ENCODE measurements at places on chromosomes 11 and 22.

DNA sequence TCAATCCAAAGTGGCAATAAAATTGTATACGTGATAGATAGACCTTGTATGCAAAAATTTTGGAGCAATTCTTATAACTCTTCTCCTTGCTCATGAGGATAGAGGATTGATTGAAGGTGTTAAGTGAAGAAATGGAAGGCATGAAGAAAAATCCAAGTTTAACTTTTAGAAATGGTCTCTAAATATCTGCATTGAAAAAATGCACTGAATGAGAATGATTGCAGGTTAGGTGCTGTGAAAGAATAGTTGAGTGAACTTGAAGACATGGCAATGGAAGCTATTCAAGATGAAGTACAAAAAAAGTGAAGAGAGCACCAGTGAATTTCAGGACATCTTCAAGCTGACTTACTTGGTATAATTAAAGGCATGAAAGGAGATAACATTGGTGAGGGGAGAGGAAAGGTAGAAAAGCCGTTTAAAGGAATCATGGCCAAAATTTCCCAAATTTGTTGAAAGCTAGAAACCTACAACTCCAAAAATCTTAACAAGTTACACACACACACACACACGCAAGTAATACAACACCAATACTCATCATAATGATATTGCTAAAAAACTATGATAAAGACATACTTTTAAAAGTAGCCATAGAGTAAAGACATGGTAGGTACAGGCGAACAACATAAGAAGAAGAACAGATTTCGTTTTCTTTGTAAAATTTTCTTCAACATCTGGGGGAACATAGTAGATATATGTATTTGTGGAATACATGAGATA lies 96.3 kb downstream of the GGTLC2 start:
- DNase-seq: no peak

- DNase-seq: no peak
Observed at GRCh38 chr11:122584670-122585069, 70.9 kb upstream of the UBASH3B start.

DNA sequence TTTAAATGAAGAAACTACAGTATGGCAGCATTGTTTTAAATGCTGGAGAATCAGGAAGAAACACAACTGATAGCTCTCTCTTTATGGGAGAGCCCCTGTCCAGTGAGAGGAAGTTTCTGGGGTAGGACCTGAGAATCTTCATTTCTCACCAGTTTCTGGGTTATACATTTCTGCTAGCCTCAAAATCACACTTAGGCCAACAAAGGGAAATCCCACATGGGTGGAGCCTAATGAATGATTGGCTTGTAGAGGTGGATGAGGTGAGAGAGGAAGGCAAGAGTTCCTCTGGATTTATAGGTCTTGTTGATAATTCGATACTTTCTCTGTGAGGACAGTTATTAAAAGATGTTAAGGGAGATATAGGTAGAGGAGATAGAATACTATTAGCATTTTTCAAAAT lies 1397.3 kb upstream of the TENM4 start:
- no peak for DNase-seq

GRCh38 chr22:41976070-41976901 lies 7.0 kb downstream of the SEPTIN3 start:
- DNase-seq: peak; percentile 53

GRCh38 chr22:26471522-26471921 lies 12.1 kb downstream of the HPS4 start:
- DNase-seq: peak; percentile 70

- DNase-seq: no peak
Observed at GRCh38 chr11:119806064-119806915, 77.3 kb upstream of the NECTIN1 start.

- no peak for DNase-seq
Observed at GRCh38 chr11:69388210-69388609, 93.3 kb upstream of the LINC01488 start.

DNA sequence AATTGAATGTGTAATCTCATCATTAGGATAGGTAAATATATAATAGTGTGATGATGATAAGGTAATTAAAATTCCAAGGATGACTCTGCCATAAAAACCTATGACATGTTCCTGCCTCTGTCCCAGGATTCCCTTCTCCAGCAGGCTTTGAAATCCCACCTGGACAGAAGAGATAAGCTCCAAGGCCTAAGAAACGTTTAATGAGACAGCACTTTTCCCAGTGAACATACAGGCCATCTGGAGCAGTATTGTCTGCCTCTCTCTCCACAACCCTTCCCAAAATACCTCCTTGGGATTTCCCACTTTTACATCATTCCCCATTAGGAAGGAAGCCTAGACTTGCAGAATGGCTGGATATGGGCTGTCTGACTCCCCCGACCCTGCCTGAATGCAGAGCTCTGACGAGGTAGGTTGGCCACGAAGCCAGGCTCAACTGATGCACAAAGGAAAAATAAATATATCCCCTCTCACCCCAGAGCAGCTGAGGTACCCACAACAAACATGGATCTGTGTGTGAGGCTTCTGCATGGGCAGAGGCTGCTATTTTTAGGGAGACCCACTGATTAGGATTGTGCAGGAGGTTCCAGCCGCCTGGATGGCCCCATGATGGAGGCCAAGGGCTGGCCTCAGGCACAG lies 71.0 kb downstream of the TMPRSS5 start:
- DNase-seq: no peak

DNA sequence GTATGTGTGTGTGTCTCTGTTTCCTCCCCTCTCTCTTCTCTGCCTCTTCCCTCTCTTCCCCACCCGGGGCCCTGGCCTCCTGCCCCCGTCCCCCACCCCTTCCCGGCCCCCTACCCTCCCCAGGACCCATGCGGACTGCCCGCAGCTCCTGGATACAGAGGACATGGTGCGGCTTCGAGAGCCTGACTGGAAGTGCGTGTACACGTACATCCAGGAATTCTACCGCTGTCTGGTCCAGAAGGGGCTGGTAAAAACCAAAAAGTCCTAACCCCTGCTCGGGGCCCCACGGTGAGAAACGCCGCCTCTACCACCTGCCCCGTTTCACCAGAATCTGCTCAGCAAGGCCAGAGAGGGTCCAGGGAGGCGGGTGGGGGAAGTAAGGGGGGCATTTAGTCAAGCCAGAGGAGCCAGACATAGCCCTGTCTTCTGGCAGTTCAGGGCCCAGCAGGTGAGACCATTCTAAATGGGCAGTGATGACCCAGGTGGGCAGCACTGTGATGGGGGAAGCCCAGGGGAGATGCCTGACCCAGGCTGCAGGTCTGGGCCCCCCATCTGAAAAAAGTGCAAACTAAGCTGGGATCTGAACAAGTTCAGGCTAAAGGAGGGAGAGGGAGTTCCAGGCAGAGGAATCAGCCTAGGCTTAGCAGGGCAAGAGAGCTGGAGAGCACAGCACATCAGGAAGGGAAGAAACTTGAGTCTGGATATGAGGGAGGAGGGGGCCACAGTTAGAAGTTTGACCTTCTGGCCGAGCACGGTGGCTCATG lies 6.4 kb downstream of the SELENOM start:
- no peak for DNase-seq

GRCh38 chr22:38820020-38820419 lies 23.8 kb downstream of the NPTXR start:
- DNase-seq: no peak

DNA sequence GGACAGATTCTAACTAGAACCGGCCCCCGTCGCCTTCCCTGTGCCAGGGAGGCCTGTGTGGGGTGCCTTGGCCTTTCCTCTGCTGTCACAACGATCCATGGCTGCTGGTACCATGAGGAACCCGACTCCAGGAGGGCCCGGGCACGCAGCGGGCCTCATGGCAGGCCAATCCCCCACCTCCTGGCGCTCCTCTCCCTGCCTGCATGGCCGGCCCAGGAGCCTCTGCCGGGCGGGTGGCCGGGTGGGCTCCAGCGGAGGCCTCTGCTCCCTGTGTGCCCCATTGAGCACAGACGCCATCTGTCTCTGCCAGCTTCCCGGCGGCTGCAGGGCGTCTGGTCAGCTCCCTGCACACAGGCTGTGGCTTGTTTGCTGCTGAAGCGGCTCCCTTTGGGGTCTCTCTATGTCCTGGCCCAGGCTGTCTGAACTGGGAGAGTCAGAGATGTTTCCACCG lies 86.5 kb downstream of the MYEOV start:
- no peak for DNase-seq

DNA sequence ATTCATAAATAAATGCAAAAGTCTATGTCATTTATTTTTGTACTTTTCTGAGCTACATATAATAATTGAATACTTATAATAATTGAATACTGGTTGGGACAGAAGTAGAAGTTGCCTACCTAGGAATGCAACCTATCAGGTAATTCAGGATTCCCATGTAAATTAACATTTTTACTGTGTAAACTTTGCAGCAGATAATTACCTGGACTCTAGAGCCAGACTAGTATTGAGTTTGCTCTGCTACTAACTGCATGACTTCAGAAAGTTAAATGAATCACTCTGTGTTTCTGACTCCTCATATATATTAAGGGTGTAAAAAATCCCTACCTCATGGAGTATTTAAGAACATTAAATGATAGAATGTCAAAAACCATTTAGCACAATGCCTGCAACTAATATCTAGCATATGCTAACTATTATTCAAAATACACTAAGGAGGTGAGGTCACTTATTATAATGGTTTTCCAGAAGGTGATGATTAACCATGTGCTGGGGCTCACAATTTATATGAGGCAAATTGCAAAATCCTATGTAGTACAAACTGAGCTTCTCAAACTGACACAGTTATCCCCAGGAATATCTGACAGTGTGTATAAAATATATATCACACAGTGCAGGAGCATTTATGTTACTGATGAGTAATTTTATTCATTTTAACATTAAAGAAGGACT lies 138.1 kb upstream of the ANO3 start:
- DNase-seq: no peak

- no peak for DNase-seq
Observed at GRCh38 chr22:33842006-33842354, 78.3 kb downstream of the LARGE1 start.

DNA sequence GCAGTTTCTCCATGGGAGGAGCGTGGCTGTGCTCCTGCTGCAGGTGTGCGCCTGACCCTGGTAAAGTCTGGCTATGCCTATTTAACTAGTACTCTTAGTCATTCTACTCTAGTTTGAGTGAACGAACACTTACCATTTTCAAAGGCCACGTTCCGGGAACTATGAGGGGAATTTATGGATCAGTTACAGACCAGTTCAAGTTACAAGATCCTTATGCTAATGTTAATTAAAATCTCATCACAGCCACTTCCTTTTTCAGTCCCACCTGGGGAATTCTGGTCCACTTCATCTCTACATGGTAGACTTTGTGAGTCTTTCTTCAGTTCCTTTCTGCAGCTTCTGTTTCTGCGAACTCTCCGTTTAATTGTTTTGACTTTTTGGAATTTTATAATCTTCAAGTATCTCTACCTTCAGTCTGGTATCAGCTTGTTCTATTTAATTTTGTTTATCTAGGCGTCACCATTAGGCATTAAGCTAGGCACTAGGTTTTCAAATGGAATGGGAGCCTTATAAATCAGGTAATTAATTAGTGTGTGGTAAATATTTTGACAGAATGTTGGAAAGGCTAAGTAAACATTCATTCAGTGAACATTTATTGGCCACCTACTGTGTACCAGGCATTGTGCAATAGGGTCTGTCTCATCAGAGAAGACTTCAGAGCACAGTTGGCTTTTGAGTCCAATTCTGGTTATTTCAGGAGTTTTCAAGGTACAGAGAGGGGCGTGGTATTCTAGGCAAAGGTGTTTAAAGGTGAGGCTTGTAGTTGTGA lies 78.9 kb downstream of the GRK3 start:
- DNase-seq: no peak

GRCh38 chr11:86288776-86289507 lies 13.1 kb upstream of the HIKESHI start:
- no peak for DNase-seq

DNA sequence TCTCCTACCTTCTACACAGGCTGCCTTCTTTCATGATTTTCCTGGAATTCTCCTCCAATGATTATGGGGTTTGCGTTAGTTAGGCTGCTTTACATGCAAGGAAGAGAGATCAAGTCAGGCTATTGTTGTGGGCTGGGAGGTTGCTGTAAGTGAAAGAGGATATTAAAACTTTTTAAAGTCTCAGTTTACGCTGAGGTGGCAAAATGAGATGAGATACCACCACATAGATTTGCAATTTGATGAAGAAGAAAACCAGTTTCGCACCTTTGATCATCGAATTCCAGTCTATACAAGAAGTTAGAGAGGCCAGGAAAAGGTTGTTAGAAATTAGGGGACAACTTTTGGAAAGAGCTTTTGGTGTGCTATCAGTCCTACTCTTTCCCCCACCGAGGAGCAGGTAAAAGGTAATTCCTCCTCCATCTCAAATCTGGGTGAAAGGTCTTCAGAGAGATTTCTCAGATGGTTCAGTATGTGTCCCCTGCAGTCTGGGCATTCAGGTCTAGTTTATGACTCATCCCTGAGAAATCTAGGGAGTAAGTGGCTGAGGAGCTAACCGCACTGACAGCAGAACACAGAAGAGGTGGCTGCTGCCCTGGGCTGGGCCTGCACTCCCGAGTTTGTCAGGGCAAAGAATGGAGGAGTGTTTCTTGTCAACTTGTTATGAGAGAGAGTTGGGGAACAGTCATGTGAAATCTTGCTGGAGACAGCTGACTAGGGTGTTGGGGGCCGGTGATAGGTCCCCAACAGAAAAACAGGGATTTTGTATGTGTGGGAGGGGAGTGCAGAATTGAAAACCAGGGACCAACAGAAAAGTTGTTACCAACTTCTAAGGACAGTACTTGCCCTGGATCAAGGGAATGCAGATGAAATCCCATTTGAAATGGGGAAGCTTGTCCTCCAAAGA lies 34.7 kb downstream of the CCDC83 start:
- peak; percentile 62 for DNase-seq

- no peak for DNase-seq
Observed at GRCh38 chr11:46234311-46234710, 43.2 kb upstream of the CREB3L1 start.

DNA sequence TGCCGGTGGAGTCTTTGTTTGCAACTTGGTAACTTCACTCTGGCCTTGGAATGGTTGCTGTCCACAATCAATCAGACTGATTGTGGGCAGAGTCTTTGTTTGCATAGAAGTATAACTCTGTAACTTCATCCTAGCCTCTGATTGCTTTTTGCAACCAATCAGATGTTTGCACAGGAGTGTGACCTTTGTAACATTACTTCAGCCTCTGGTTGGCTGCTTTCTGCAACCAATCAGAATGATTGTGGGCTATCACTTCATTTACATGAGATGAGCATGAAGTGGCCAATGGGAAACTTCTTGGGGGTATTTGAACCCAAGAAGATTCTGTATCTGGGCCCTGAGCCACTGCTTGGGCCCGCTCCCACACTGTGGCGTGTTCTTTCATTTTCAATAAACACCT lies 79.6 kb upstream of the CLDN5 start:
- DNase-seq: no peak

GRCh38 chr11:34669458-34669857 lies 48.6 kb downstream of the EHF start:
- no peak for DNase-seq

- DNase-seq: no peak
Observed at GRCh38 chr11:24372491-24372890, 124.4 kb upstream of the LUZP2 start.

- DNase-seq: no peak
Observed at GRCh38 chr22:48742556-48743343, 1084.9 kb downstream of the BRD1 start.

Measured in AG08396 (cell line).